Cerebellum (tissue), 4 donors: ENCODE measurements at places on chromosomes 6 and 20. TPM values are rescaled to one million over a fixed set of nuclear protein-coding genes. Genes with fewer than 3 reads are reported as not detected.

DNA sequence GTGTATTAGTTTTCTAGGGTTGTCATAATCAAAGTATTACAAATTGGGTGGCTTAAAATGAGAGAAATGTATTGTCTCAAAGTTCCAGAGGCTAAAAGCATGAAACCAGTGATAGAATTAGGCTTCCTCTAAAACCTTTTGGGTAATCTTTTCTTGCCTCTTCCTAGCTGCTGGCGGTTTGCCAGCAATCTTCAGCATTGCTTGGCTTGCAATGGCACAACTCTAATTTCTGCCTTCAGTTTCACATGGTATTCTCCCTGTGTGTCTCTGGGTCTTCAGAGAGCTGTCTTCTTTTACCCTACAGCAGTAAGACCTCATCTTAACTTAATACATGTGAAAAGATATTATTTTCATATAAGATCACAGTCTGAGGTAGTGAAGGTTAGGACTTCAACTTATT is 479.1 kb upstream of the GJE1 start:
- no peak for DNase-seq

DNA sequence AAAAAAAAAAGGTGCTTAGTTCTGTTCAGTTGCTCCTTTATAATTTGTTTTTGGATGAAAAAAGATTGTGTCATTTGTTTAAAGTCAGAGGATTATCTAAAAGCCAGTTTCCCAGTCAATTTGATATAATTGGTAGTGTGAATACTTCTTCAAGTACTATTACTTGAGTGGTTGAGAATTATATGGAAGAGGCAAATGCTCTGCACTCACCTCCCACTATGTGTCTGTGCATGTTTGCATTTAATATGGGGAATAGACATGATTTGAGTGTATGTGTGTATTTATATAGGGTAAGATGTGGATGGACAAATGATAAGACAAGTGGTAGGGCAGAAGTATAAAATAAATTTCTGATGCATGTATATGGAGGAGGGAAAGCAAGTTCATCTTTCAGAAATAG is 15.8 kb downstream of the GJA1 start:
- no peak for DNase-seq

Gene YWHAB
- total RNA-seq: 98.7 TPM

GRCh38 chr20:51660672-51661608 is 107.2 kb downstream of the ATP9A start:
- DNase-seq: no peak

GRCh38 chr6:140078561-140079125 is 704.2 kb upstream of the CITED2 start:
- DNase-seq: no peak

GRCh38 chr6:158353883-158354877 is 41.9 kb downstream of the TULP4 start:
- no peak for DNase-seq

Gene PCSK2
- total RNA-seq: 24.1 TPM

DNA sequence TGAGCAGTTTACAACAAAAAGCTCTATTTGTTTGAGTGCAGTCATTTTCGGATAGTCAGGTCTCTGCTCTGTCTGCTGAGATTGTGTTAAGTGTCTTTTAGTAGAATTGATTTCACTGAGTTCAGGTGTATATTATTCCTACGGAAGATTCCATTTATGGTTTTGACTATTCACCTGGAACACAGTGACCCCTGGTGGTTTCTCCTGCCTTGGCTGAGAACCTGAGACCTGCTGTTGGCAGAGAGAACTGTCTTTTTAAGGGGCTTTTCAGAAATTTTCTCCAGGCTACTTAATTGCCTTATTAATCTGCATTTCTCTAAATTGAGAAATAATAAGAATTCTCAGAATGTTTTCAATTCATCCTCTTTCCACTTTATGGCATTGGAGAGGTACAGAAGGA is 508.0 kb downstream of the TBC1D32 start:
- no peak for DNase-seq

Gene MOG
- 0.18 TPM for total RNA-seq

Gene SNHG17
- total RNA-seq: 6.1 TPM

Gene ENPP1
- total RNA-seq: 1.6 TPM

Gene THBD
- total RNA-seq: 2.7 TPM

Gene TTLL9
- total RNA-seq: 2.5 TPM

DNA sequence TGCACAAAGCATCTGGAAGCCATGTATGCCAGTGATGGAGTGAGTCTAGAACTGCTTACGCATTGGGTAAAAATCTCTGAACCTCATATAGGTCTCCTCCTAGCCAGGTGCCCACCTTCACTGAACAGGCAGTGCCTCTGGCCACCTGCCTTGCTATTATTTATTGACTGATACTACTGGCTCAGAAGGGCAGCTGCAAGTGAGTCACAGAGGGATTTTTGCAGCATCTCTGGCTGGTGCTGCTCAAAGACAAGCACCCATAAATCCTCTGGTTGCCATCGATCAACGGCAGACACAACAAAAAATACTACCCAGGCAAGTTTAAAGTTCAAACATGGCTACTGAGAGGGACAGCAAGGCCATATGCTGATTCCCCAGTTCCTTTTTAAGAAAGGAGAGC is 279.4 kb downstream of the UBE3D start:
- no peak for DNase-seq

DNA sequence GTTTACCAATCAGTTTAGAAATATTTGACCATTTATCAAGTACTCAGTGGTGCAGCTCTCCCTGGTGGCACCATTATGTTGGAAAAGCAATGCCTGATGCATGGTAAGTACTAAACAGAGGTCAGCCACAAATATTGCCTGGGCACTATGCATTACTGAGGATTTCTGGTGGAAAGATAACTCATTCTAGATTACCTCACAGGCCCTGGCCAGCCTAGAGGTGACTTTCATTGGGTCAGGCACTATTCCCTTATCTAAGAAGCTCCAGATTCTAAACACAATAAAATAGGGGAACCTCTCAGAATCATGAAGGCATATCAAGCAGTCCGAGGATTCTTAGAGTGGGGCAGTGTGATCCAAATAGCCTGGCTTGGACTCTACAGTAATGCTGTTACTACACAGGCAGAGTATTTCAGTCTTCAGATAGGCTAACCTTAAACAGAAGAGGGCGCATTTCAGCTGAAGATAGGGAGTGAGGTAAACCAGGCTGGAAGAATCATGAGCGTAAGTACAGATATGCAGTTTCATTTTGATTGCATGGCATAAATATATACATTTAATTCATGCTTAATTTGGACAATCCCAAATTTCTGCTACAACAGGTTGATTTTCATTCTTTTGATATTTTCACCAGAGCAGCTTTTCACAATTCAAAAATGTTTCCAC is 12.1 kb downstream of the LGSN start:
- DNase-seq: no peak

Gene PSORS1C2
- total RNA-seq: not detected

DNA sequence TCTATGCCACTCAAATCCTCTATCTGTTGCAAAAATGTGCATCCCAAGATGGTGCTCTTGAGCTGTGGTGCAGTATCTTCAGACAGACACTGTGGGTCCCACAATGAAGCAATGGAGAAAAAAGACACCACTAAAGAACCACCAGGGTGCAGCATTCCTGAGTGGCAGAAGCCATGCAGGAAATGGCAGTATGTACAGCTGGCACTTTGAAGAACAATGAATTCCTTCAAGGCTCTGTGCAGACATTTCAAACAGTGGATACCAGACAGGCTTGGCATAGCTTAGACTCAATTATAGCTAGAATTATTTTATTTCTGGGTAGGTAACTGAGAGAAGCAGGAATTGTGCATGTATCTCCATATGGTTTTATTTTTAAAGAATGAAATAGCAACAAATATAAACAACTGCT is 24.0 kb upstream of the HDAC2 start:
- no peak for DNase-seq

GRCh38 chr20:17928633-17929311 is 39.8 kb downstream of the SNX5 start:
- no peak for DNase-seq

Gene LY6G5C
- 3.4 TPM for total RNA-seq

Gene NKX2-2
- 2.4 TPM for total RNA-seq

GRCh38 chr6:104957301-104958177 is 632 bp downstream of the LIN28B start:
- DNase-seq: no peak

- no peak for DNase-seq
Measured at GRCh38 chr6:169518451-169518850, 183.4 kb downstream of the WDR27 start.

Gene SPDEF
- 0.18 TPM for total RNA-seq

DNA sequence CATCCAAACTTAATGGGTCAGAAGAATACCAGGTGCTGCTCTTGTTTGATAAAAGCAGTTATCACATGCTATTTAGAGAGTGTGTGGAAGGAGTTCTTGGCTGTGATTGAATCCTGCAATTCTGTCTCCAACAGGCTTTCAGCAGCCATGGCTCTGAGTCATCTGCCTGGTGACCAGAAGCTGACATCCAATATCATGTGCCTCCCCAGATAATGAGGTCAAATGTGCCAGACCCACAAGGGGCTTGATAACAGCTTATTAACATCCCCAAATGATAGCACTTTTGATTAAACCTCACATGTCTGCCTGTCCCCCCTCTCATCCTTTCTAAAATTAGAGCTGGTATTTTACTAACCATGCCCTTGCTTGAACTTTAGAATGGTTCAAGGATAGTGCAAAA is 175.7 kb upstream of the PLN start:
- DNase-seq: no peak

- DNase-seq: no peak
Measured at GRCh38 chr20:26276554-26277210, 580.0 kb upstream of the ZNF337 start.

- DNase-seq: no peak
Measured at GRCh38 chr20:63932606-63933160, 23.5 kb downstream of the UCKL1 start.

DNA sequence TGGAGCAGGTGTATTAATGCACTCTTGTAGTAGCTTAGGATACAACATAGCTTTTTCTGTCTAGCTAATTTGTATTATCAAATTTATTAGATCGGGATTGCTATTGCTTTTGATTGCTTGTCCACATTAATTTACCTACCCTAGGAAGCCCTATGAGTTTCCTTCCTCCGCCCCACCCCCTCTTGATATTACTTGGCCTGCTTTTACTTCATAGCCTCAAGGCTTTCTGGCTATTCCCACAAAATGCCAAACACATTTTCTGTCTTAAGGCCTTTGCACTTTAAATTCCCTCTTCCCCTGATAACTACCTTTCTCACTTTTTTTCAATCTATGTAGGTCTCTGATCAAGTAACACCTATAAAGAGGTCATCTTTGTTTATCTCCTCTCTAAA is 99.1 kb upstream of the PRSS16 start:
- no peak for DNase-seq
